HS-27A (cell line): ENCODE measurements at places on chromosomes 6 and 20.

DNA sequence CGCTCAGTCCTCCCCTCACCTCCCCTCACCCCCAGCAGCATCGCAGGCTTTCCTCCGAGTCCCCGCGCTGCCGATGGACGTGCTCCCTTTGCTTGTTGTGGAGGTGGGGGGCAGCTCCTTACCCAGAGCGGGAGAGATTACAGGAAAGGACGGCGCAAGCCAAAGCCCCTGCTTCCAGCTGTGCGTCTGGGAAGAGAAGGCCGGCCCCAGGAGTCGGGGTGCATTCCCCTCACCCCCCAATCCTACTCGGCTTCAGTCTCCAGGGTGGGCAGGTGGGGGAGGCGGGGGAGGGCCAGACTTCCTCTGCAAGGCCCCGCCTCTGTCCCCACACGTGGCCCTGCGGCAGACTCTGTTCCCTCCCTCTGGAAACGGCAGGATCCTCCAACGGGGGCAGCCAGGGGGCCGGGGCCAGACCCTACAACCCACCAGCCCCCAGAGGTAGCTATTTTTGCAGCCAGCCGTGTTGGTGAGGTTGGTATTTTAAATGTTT, 43.6 kb downstream of the NTSR1 start:
- DNase-seq: no peak

- DNase-seq: no peak
These were observed 147.1 kb downstream of the LRFN2 start for GRCh38 chr6:40440053-40440452.

- DNase-seq: no peak
These were observed 105.2 kb downstream of the GMPR start for GRCh38 chr6:16343593-16343992.

DNA sequence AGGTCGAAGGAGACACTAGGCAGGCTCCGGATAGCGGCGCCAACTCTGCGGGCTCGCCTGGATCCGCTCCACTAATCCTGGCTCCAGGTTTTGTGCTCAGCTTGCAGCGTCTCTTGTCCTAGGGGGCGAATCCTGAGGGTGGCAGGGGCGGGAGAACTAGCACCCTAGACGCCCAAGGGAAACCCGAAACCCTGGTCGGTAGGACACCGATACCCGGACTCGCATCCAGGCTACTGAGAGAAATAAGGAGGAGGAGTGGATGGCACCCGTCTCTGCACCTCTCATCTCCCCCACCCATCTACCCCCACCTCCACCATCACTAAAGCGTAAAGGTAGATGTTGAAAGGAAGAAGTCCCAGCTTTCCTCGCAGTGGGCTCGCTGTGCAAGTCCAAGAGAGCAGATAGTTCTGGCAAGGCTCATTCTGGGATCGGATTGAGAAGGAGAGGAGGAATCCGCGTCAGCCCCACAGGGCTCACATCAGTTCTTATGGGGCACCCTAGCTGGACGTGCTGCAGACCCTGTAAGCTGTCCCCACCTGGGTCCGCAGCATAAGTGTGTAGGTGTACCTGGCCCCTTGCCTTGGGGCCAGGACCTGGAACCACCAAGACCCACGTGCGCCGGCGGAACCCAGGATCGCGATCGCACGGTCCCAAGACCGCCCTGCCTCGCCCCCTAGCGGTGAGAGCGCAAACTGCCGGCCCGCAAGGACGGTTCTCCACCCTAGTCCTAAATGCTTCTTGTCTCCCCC, 6.9 kb downstream of the SLC32A1 start:
- DNase-seq: peak; percentile 29

DNA sequence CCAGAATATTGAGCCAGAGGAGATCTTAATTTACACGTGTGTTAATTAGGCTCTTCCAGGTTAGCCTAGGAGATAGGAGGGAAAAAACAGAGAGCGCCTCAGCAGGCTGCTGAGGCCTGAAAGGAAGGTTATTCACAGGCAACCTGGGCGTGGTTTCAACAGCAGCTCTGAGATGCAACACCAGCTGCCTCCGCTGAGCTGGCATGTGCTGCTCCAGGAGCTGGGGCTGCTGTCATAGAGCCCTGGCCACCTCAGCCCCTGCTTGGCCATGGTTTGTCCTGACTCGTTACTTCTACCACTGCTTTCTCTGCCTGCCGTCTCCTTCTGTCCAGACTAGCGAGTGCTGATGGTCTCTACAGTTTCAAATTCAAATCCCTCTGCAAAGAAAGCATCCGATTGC, 32.4 kb upstream of the RPP40 start:
- no peak for DNase-seq

DNA sequence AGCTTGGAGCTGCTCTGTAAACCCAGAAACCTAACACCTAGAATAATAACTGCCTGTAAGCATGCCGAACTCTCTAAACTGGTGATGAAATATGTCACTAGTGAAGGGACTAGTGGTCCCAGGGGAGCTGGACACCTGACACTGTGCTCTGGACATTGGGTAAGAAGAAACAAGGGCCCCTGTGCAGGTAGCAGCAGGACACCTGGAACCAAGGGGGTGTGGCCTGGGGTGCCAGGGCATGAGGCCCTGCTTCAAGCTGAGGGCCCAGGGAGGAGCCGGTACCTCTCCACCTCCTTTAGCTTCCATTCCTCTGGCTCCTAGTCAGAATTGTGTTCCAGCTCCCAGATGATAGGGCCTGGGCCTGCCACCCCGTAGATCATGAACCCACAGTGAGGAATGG, 263.2 kb downstream of the OGFRL1 start:
- no peak for DNase-seq

GRCh38 chr20:6115221-6115895, 7.5 kb downstream of the FERMT1 start:
- DNase-seq: no peak

DNA sequence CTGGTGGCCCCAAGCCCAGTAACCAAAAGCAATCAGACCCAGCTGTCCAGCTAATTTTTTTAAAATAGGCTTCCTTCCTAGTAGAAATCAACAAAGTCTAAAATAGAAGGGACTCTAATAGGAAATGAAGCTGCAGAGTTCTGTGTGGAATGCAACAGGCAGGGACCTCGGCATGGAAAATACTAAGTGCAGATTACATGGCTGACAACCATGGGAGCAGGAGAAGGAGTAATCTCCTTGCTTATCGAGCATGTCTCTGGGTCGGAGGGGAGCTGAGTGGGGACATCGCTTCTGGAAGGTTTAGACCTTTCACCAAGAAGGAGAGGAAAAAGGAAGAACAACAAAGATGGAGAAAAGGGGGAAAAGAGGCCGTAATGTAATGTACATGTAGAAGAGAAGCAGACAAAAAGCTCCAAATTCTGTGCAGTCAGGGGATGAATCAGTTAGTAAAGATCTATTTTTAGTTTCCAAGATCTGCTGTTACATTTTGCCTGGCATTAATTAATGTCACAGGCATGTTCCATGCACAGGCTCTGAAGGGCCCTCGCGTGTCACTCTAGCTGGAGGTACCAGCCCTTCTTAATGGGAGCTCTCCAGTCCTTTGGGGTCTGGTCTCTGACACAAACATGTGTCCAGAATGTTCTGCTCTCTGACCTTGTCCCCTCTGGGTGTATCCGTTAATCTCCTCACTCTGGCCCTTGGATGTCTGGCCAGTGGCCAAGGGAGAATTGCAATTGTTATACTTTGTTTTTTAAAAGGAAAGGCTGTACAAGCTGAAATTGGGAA, 16.6 kb upstream of the ZNF831 start:
- DNase-seq: no peak

- DNase-seq: no peak
These were observed 11.1 kb upstream of the NOTCH4 start for GRCh38 chr6:32234934-32235333.

DNA sequence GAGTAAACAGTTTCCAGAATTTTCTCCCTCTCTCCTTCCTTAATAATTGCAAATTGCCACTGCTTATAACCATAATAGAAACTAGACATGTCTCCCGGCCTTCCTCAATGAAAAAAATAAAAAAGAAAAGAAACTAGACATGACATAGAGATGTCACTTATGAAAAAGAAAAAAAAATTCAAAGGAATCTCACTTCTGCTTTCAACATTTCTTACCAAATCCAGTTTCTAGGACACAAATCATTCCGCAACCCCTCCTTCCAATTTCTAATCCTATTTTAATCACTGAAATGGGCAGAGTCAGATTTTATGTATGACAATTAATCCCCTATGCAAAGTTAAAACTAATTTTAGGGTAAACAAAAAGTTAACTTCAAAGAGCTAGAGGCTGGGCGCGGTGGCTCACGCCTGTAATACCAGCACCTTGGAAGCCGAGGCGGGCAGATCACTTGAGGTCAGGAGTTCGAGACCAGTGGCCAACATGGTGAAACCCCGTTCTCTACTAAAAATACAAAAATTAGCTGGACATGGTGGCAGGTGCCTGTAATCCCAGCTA, 40.1 kb upstream of the EEF1A1 start:
- DNase-seq: no peak

- no peak for DNase-seq
These were observed 707.9 kb downstream of the RFPL4B start for GRCh38 chr6:113055061-113055460.

- peak; percentile 47 for DNase-seq
These were observed 45.9 kb upstream of the PXDC1 start for GRCh38 chr6:3797231-3798054.

GRCh38 chr6:118875672-118876071, 18.3 kb upstream of the ASF1A start:
- no peak for DNase-seq

DNA sequence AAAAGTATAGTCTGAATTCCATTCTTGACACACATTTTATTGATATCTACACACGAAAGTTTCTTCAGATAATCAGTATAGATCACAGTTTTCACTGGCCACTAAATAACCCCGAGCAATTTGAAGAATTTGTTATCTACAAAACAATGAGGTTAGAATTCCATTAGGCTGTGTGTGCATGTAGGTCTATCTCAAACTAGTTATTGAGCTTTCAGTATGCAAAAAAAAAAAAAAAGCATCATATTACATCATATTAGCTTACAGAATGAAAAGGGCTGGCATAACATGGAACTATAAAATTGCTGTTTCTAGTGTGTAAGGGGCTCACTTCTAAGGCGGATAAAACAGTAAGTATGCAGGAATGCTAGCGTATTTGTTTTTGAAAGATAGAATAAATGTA, 59.5 kb upstream of the ADGRG6 start:
- DNase-seq: peak; percentile 60

- DNase-seq: no peak
These were observed 206.8 kb upstream of the PLCB4 start for GRCh38 chr20:8862092-8862491.

GRCh38 chr6:111105578-111105977, 18.3 kb downstream of the SLC16A10 start:
- no peak for DNase-seq

DNA sequence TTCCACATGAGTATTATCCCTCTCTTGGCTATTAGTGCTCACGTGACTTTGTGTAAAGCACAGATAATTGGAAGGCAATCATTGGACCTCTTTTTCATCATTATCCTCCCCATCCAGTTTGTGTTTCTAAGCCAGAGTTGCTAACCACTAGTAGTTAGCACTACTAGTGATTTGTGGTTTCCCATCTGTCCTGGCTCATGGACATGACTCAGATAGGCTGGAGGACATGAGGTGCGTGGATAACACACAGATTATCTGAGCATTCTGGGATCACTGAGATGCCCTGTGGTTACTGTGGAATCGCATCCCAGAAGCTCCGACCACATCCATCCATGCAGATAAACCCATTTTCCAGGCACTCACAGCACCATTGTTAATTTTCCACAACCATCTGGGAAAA, 123.8 kb upstream of the NAA20 start:
- DNase-seq: no peak

DNA sequence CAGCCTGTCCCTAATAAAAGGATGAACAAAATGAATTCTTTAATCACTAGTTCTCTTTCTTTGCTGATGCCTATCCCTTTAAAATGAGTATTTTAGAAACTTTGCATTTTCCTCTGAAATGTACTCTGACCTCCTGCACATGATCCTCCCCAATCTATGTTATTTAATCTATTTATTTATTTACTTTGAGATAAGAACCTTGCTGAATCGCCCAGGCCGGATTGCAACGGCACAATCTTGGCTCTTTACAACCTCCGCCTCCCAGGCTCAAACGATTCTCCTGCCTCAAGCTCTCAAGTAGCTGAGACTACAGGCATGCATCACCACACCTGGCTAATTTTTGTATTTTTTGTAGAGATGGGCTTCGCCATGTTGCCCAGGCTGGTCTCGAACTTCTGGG, 27.9 kb downstream of the ADTRP start:
- DNase-seq: no peak

DNA sequence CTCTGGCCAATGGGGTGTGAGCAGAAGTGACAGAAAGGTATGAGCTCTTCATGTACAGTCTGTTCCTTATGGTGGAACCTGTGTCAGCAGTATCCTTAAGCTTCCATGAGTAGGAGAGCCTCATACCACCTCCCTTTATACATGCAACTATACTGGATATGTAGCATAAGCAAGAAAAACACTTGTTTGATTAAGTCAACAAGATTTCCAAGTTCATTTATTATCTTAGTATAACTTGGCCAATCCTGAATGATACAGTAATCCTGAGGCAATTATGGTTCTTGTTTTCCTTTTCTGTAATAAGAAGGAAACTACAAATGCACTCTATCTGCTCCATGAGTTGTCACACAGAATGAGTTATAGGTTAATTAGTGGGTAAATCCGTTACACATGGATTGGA, 409.6 kb upstream of the ID4 start:
- no peak for DNase-seq

- DNase-seq: peak; percentile 36
These were observed 65.4 kb upstream of the FBXL4 start for GRCh38 chr6:99013145-99013544.

- DNase-seq: no peak
These were observed 70.3 kb upstream of the SLC22A23 start for GRCh38 chr6:3526962-3527650.

- no peak for DNase-seq
These were observed 20.1 kb downstream of the HECA start for GRCh38 chr6:139154881-139155547.

DNA sequence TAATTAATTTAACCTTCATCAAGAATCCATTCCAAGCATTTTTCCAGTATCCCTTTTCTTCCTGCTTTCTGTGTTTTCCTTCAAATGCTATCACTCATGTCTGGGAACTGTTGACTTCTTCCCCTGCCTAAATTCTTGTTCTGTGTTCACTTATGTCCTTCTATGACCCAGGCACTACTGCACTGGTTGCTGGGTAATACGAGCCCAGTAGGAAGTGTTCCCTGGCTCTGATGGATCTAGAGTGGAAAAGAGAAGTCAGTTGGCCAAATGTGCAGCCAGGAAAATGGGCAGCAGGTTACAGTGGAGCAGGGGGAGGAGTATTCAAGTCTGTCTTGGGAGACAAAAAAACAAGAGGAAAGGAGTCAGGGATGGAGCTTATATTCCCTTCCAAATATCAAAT, 7.1 kb downstream of the OVOL2 start:
- no peak for DNase-seq
